Foreskin keratinocyte (primary cell): ENCODE measurements at places on chromosomes 13 and 19. TPM values are rescaled to one million over a fixed set of nuclear protein-coding genes. Genes with fewer than 3 reads are reported as not detected.

DNA sequence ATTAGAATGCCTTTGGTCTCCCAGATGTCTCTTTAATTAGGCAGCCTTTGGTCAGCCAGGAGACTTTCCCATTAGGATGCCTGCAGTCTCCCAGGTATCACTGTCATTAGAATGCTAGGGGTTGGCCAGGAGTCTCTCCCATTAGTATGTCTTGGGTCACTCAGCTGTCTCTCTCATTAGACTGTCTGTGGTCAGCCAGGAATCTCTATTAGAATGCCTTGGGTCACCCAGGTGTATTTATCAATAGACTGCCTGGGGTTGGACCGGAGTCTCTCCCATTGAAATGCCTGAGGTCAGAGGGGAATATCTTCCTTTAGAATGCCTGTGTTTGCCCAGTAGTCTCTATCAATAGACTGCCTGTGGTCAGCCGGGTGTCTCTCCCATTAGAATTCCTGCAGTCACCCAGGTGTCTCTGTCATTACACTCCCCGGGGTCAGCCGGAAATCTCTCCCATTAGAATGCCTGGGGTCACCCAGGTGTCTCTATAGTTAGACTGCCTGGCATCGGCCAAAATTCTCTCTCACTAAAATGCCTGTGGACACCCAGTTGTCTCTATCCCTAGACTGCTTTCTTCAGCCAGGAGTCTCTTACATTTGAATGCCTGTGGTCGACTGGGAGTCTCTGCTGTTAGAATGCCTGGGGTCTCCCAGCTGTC lies 1460.3 kb downstream of the UQCRFS1 start:
- DNase-seq = no peak

GRCh38 chr13:24182703-24183081 lies 22.2 kb downstream of the SPATA13 start:
- no peak for DNase-seq

DNA sequence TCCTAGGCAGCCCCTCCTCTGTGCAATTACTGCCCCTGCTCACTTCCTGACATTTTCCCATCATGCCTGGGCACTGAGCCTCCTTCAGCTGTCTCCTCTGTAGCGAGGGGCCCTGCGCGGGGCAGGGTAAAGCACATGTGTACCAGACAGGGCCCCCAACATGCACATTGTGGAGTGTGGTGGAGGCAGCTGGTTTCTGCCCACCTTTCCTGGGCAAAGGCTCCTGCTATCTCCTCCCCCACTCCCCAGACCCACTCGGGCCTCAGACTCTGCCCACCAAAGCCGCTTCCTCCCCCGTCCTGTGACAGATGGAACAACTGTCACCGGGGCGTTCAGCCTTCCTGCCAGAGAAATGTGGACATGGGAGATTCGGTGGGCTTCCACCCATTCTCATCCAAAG lies 2.9 kb upstream of the KPTN start:
- DNase-seq = no peak

- peak; percentile 7 for DNase-seq
Observed at GRCh38 chr13:51342706-51343105, 3.2 kb downstream of the SERPINE3 start.

LAIR2 gene
- not detected in 2 replicates for polyA plus RNA-seq
